Activated CD4-positive, alpha-beta T cell treated with anti-CD3 and anti-CD28 coated beads for 36 hours (primary cell): ENCODE measurements at places on chromosomes 7 and 10. TPM values are rescaled to one million over a fixed set of nuclear protein-coding genes. Genes with fewer than 3 reads are reported as not detected.

- H3K27ac ChIP-seq, result no peak overlapping the region
- H3K36me3 ChIP-seq, result no peaks in the 10 kb centered on the region
- DNase-seq, result no peak
- H3K4me3 ChIP-seq, result no peak overlapping the region
Measured at GRCh38 chr10:126536148-126536547, 134.3 kb downstream of the C10orf90 start.

Gene ZNF425
- total RNA-seq, result 0.95 TPM

Gene ZNF485
- 6.9 TPM for total RNA-seq

GRCh38 chr10:116108095-116108494 is 164.9 kb downstream of the GFRA1 start:
- H3K27ac ChIP-seq, result no peak overlapping the region
- H3K4me3 ChIP-seq, result no peak overlapping the region
- no peaks in the 10 kb centered on the region for H3K27me3 ChIP-seq
- DNase-seq, result no peak

DNA sequence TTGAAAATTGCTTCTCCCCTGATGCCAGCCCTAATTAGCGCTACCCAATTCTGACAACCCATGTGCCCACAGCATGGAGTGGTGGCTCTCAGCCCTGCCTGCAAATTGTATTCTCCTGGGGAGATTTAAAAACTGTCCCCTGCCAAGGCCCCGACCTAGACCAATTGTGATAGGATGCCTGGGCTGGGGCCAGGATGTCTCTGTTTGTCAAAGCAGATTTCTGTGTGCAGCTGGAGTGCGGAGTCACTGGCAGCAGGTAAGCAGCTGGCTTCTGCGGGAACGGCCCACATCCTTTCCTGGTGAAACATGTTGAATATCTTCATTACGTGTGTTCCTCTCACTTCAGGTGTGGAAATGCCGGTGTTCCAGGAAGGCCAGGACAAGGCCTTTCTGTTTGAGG is 238.6 kb downstream of the WDR37 start:
- no peak for DNase-seq
- no peak overlapping the region for H3K4me3 ChIP-seq
- peaks cover 2% of the 10 kb centered on the region for H3K4me1 ChIP-seq
- no peaks in the 10 kb centered on the region for H3K36me3 ChIP-seq

Gene PRPS1L1
- not detected for total RNA-seq

GRCh38 chr10:91762878-91763277 is 35.3 kb upstream of the TNKS2 start:
- no peak for DNase-seq
- H3K4me3 ChIP-seq, result no peak overlapping the region
- no peak overlapping the region for H3K27ac ChIP-seq
- no peaks in the 10 kb centered on the region for H3K36me3 ChIP-seq

DNA sequence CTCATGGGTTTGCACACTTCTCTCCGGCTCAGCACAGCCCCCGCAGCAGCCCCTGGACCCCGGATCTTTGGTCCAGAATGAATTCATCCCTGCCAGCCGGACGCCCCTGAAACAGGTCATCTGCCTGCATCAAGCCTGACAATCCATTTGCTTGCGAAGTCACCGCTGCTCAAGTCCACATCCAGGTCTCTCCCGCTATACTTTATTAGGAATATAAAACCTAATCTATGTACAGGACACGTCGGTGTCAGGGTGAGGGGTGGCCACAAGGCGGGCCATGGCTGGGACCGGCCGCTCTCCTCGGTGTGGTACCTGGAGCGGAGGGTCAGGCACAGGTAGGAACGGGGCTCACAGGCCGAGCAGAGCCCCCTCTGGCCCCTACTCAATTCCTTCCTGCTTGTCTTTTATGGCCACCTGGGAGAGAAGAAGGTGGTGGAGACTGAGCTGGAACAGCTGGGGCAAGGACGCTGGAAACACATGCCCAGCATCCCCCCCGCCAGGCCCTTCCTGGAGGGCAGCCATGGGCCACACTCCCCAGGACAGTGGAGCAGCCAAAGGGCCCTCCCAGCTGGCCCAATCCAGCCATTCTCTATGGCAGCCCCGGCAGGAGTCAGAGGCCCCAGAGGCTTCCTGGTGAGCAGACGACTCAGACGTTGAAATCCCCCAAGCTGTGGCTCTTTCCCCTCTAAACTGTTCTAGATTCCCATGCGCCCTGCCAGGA is 5.3 kb downstream of the POLR2J start:
- no peaks in the 10 kb centered on the region for H3K4me1 ChIP-seq
- no peak overlapping the region for H3K27ac ChIP-seq
- no peak for DNase-seq

- H3K27ac ChIP-seq, result no peak overlapping the region
- H3K27me3 ChIP-seq, result no peaks in the 10 kb centered on the region
- H3K36me3 ChIP-seq, result no peaks in the 10 kb centered on the region
- no peaks in the 10 kb centered on the region for H3K4me1 ChIP-seq
- no peak overlapping the region for H3K4me3 ChIP-seq
- DNase-seq, result no peak
Measured at GRCh38 chr10:52451817-52452216, 137.7 kb downstream of the DKK1 start.

Gene GSTO2
- 2.8 TPM for total RNA-seq

- H3K27me3 ChIP-seq, result no peaks in the 10 kb centered on the region
- no peak for DNase-seq
- H3K36me3 ChIP-seq, result peaks cover 3% of the 10 kb centered on the region
- no peak overlapping the region for H3K27ac ChIP-seq
- H3K4me3 ChIP-seq, result no peak overlapping the region
Measured at GRCh38 chr10:12455766-12456165, 106.4 kb downstream of the CAMK1D start.

DNA sequence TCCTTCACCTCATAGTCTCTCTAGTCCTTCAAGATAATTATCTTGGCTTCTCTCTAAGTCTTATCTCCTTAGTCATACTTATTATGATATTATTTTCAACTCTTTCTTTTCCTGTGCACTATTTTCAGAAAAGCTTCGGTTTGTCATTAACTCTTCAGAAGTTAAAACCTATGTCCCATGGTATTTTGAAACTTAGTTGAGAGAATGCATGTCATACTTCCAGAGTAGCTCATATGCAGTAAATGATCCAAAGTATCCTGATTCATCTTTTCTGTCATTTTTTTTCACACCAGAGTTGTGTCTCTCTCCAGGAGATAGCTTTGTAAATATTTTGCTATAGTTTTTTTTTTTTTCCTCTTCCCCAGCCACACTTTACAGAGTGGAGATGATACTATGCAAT is 1008.6 kb downstream of the NRG3 start:
- no peak for DNase-seq
- H3K4me3 ChIP-seq, result no peak overlapping the region
- no peaks in the 10 kb centered on the region for H3K4me1 ChIP-seq
- no peaks in the 10 kb centered on the region for H3K36me3 ChIP-seq
- no peaks in the 10 kb centered on the region for H3K27me3 ChIP-seq

- no peak overlapping the region for H3K4me3 ChIP-seq
- no peaks in the 10 kb centered on the region for H3K4me1 ChIP-seq
- no peak for DNase-seq
- H3K27ac ChIP-seq, result no peak overlapping the region
- no peaks in the 10 kb centered on the region for H3K27me3 ChIP-seq
Measured at GRCh38 chr7:14336256-14336655, 346.8 kb upstream of the ETV1 start.

- H3K27ac ChIP-seq, result no peak overlapping the region
- H3K27me3 ChIP-seq, result no peaks in the 10 kb centered on the region
- H3K36me3 ChIP-seq, result no peaks in the 10 kb centered on the region
- no peak overlapping the region for H3K4me3 ChIP-seq
- DNase-seq, result no peak
Measured at GRCh38 chr10:15236340-15236739, 67.8 kb upstream of the NMT2 start.

Gene PRLHR
- total RNA-seq, result not detected

- H3K4me1 ChIP-seq, result no peaks in the 10 kb centered on the region
- no peak for DNase-seq
- no peak overlapping the region for H3K4me3 ChIP-seq
- no peak overlapping the region for H3K27ac ChIP-seq
Measured at GRCh38 chr10:55183993-55184392, 383.0 kb upstream of the PCDH15 start.

Gene SRGN
- 400 TPM for total RNA-seq

Gene BCCIP
- 106 TPM for total RNA-seq

DNA sequence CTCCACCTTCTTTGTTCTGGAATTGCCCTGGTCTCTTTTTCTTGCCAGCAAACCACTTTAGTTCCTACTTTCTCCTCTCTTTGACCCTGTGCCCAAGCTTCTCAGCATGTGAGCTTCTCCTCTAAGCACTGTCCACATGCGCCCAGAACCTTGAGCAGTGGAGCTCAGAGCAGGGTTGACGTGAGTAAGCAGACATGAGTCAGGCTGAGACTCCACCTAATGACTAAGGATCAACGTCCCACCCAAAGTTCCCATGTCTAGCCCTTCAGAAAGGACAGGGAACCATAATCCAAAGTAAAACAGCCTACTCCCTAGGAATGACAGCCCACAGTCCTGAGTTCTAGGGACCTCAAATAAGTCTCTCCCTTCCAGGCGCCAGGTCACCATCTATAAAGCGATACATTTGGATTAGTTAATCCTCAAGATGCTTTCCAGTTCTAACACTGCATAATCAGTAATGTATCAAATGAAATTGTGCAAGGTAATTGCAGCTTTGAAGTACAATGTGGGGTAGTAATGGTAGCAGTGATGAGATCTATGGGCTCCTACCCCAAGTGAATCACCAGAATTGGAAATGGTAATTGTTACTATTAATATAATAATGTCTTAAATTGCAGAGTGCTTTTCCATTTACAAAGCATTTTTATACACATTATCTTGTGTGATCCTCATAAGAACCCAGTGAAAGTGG is 44.5 kb downstream of the KCNMA1 start:
- H3K4me1 ChIP-seq, result no peaks in the 10 kb centered on the region
- no peak for DNase-seq
- H3K27me3 ChIP-seq, result peaks cover 2% of the 10 kb centered on the region
- H3K27ac ChIP-seq, result no peak overlapping the region
- H3K4me3 ChIP-seq, result no peak overlapping the region

Gene TRIM56
- total RNA-seq, result 40.8 TPM
